COLO829 (cell line): ENCODE measurements at places on chromosomes 16 and 17.

GRCh38 chr17:72747501-72747900 lies 345.0 kb downstream of the SLC39A11 start:
- no peak for DNase-seq

DNA sequence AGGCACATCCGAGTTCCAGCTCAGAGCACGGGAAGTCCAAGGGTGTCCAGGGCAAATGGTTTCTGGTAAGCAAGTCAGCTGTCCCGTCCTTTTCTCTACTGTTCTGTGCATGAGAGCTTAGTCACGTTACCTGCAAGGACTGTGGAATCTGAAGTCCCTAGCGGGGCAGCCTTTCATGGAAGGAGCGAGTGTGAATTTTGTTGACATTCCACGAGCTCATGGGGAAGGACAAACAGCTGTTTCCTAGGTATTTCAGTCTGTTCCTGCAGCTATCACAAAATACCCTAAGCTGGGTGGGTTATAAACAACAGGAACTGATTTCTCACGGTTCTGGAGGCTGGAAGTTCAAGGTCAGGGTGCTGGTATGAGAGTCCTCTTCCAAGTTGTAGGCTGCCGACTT lies 109.2 kb downstream of the SDR42E1 start:
- no peak for DNase-seq

- no peak for DNase-seq
These were observed 466 bp downstream of the WDR90 start for GRCh38 chr16:649631-650030.

DNA sequence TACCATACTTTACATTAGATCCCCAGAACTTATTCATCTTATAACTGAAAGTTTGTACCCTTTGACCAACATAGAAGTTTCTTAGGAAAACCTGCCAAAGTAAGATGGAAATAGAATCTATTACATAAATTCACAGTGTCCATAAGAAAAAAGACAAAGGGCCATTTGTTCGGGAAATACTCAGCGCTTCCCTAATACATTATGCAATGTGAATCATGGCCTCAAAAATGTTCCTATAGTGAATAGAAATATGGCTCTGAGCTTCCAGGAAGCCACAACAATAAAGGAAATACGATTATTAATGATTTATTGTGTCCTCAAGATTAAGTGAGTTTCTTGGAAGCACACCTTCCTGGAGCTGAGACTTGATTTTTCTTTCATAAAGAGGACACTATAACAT lies 51.5 kb downstream of the GPRC5B start:
- DNase-seq: peak; percentile 66

- no peak for DNase-seq
These were observed 9.9 kb upstream of the KDM8 start for GRCh38 chr16:27193300-27193990.

DNA sequence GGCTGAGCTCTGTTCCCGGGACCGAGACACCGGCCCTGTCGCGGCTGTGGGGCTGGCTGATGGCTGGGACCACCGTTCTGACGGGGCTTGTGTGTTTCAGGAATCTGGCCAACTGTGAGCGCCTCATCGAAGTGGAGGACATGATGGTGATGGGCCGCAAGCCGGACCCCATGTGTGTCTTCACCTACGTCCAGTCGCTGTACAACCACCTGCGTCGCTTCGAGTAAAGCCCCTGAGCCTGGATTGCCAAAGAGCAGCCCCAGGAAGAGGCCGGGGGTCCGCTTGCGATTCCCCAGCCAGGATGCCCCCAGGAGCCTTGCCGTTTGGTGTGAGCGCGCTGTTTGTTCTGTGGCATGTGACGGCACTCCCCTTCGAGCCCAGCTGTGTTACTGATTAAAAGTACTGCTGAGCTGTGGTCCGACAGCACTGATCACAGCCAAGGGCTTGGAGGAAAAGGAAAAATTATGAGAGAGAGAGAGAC lies 23.0 kb downstream of the SMTNL2 start:
- no peak for DNase-seq

GRCh38 chr17:76540381-76541300 lies 797 bp downstream of the PRCD start:
- peak; percentile 88 for DNase-seq

DNA sequence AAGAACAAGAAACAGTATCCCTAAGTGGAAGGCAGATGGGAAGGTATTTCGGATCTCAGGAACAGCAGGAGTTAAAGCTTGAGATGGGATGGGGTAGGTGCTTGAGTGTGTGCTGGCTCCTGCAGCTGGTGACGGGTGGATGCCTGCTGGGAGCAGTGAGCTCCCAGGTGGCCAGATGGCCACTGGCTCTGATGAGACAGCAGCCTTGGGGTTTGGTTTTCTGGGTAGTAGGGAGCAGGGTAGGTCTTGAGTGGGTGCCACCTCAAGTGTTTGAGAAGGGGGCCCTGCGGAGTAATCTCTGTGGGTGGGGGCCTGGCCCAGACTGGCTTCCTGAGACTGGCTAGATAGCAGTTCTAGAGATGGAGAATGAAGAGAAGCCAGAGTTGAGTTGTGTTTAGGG lies 10.3 kb downstream of the EPN2 start:
- DNase-seq: no peak

- DNase-seq: no peak
These were observed 29.7 kb downstream of the USP31 start for GRCh38 chr16:23119570-23119969.

- no peak for DNase-seq
These were observed 483 bp downstream of the LLGL2 start for GRCh38 chr17:75525806-75526554.

GRCh38 chr16:63816276-63816675 lies 1305.6 kb downstream of the CDH11 start:
- DNase-seq: peak; percentile 6

DNA sequence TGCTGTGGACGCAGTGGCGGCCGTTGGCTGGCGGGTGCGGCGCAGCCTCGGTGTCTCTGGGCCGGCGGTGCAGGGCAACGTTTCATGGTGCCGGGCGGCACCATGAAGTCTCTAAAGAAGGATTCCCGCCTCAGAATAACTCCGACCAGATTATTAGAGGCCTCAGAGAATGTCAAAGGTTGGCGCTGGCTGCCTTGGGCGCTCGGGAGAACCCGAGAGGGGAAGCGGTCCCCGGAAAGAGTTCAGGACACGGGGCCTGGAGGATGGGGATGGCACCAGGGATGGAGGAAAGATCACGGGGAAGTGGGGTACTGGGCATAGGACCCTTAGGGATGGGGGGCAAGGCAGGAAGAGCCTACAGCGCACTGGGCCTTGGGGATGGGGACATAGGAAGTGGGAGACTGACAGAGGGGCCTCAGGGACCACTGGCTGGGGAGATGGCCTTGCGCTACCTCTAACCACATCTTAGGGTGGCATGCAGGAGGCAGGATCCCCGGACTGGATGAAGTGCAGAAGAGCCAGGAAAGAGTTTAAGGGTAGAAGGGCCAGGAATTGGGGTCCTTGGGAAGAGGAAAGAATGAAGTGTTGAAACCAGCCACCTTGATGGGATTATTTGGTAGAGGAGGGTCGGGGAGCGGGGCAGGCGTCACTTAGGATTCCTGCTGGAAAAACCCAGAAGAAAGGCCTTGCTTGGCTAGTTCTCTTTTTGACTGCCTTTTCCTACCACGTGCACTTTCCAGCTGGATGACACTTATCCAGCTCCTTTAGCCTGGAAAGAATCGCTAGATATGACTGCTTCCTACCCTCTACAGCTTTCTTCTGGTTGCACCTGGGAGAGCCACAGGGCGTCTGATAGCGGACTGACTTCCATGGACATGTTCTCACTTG lies 578 bp downstream of the MYCBPAP start:
- no peak for DNase-seq

DNA sequence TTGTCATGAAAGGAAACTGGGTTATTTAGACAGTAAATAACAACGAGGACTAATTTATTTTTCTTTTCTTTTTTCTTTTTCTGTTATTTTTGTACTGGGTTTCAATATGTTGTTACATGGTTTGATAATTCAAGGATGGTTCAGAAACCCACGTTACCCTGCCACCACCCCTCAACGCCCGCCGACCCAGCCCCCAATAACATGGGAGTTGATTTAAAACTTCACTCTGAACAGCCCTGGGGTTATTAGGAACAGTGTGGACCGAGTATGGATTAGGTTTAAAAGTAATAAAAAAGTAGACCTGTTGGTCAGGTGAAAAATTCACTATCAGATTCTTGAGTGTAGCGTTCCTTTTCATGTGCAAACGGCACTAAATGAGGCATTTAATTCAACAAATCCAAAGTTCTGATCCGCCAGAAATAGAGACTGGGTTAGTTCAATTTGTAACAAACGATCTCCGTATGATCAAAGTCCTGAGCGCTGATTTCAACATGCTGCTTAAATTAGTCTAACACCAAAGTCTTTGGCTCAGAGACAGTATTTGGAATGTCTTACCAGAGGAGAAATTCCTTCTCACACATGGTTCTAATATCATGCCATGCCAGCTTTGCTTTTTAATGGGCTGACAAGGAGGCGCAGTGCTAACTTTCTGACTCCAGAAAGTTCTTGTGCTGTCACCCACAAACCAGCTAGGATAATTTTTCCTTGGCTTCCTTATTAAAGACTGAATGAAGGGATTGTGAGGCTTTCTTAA lies 173.1 kb upstream of the IRX3 start:
- DNase-seq: no peak

DNA sequence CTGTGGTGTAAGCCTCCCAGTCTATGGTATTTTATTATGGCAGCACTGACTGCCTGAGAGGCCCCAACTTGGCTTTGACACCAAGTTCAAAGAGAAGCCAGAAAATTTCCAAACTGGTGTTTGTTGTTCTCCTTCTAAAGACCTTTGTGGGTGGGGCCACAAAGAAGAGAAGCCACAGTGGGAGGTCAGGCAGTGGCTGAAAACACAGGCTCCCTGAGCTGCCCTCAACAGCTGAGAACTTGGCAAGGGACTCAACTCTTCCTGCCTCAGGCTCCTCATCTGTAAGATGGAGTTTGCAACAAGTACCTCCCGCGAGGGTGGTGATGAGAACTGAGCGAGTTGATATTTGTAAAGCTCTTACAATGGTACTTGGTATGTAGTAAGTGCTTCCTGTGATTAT lies 18.2 kb downstream of the CES5A start:
- DNase-seq: no peak

DNA sequence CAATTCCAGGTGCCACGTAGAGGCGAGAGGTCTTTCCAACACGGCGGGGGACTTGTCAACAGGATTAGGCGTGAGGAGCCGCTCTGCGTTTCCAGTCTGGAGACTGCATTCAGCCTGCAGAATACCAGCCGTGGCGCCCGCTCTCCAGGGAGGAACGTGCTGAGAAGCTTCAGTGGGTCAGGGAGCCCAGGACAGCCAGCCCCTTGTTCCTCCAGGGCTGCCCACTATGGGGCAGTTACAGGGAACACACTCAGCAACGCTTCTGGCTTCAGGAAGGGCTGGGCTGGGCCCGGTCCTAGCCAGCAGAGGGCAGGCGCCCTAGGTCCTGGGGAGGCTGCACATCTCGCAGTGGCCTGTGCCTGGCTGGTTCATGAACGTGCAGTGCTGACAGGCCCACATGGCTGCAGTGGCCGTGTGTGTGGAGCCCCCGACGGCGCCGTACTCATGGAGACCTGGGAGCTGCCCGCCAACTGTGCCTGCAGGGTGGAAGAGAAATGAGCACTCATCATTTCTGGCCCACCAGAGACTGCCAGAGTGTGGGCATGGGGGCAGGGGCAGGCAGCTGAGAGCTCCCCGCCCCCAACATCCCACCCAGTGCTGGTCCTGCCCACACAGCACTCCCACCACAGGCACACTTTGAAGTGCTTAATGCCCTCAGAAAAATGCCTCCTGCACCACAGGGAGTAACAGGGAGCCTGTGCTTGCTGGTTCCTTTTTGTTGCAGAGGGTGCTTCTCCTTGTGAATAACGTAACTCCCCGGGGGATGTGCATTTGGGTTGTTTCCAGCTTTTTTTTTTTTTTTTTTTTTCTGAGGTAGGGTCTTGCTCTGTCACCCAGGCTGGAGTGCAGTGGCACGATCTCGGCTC lies 7.0 kb upstream of the FAAP100 start:
- no peak for DNase-seq

GRCh38 chr17:10117581-10118001 lies 80.8 kb downstream of the GAS7 start:
- DNase-seq: no peak

- DNase-seq: no peak
These were observed 16.6 kb upstream of the SMIM5 start for GRCh38 chr17:75616521-75617122.

DNA sequence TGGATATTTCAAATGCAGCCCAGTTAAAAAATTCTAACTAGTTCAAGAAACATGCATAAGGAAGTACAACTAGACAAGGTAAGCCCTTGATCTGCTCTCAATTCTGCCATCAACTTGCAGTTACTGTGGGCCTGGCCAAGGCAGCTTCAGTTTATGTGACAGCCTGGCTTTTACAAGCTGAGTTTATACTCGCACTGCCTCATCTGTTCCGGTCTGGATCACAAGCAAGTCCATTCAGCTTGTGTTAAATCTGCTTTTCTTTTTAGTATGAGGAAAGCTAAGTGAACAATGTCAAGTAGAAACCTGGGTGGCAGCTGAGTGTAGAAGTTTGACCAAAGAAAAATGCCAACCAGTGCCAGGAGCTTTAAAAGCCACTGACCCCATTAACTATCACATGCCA lies 76.6 kb upstream of the CORO6 start:
- no peak for DNase-seq

- peak; percentile 48 for DNase-seq
These were observed 2.3 kb upstream of the PHF12 start for GRCh38 chr17:28953444-28954118.

DNA sequence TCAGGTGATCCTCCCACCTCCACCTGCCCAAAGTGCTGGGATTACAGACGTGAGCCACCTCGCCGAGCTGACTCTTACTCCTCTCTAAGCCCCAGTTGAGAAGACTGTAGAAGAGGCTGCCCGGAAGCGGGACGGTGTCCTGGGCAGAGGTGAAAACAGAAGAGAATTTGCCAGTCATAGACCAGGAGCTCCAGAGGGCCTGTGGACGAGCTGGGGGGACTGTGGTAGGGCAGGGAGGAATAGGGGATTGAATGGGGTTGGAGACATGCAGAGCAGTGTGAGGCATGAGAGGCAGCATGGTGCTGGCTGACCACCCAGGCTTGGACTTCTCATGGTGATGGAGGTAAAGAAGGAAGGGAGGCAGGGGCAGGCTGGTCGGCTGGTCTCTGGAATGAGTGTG lies 17.1 kb upstream of the PHB1 start:
- no peak for DNase-seq

- no peak for DNase-seq
These were observed 23.7 kb upstream of the SPNS2 start for GRCh38 chr17:4475001-4475400.

DNA sequence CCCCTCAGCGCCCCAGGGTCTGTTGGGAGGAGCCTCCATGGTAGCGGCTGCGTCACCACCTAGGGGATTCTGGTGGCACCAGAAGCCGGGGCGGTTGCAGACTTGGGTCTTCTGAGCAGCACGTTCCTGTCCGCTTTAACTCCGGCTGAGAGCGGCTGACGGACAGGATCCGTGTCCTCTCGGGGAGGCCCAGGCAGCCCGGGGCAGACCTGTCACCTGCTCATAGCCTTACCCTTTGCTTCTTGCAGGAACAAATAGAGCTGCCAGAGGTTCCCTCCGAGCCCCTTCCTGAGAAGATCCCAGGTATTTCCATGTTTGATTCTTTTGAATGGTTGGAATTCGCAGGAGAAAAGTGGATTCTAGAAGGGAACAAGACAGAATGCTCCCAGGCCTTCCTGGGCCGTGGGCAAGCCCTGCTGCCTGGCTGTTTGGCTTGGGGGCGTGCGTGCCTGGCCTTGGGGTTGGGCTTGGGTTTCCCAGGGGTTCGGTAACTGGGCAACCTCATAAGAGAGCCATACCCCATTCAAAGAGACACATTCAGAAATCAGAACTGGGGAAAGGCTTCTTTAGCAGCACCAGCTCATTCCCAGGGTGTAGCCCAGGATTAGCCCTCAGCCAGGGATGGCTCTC lies 6.6 kb downstream of the CHMP6 start:
- no peak for DNase-seq
